Fibroblast of lung (primary cell): ENCODE measurements at places on chromosomes 5 and 9.

- peak; percentile 5 for DNase-seq
These were observed 180.5 kb downstream of the CEMIP2 start for GRCh38 chr9:71587576-71588362.

DNA sequence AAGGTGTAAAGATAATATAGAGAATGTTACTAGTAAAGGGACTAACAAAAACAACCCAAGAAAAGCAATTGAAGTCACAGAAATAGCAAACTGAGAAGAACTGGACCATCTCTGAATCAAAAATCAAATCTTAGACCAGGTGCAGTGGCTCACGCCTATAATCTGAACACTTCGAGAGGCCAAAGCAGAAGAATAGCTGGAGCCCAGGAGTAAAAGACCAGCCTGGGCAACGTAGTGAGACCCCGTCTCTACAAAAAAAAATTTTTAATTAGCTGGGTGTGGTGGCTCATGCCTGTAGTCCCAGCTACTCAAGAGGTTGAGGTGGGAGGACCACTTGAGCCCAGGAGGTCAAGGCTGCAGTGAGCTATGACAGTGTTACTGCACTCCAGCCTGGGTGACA is 27.3 kb downstream of the WNT8A start:
- DNase-seq, result no peak

- DNase-seq, result no peak
These were observed 101.4 kb upstream of the MPDZ start for GRCh38 chr9:13380903-13381302.

- no peak for DNase-seq
These were observed 150.4 kb downstream of the HSPA4 start for GRCh38 chr5:133202066-133202665.

DNA sequence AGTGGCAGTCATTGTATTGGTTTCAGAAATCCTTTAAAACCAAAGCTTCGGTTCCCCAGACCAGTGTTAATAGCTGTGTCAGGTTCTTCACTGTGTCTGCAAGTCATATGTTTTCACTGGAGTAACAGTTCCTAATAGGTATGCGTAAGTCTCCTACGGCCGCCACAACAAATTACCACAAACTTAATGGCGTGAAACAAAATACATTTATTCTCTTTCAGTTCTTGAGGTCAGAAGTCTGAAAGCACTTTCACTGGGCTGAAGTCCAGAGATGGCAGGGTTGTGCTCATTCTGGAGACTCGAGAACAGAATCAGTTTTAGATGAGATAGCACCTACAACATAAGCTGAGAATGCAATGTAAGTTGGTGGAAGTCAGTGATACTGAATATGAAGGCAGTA is 556.2 kb downstream of the TLE4 start:
- no peak for DNase-seq
